H4 (cell line): ENCODE measurements at places on chromosomes 12 and 14.

- no peak for DNase-seq
These were observed 127.3 kb downstream of the SLC6A15 start for GRCh38 chr12:84785281-84785680.

DNA sequence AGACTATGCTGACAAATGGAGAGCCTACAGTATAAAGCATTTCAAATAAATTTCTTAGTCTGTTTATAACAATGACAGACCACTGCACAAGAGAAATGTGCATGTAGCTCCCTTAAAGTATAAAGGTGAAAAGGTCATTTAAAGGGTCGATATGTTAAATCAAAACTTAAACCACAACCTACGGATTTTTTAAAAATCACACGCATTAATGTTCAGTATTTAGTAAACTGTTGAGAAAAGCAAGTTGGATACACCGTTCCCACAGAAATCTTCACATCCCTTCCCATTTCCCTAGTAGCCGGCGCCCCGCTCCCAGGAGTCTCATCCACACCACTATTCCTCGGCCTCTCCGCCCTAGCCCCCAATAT lies 614 bp downstream of the FKBP3 start:
- DNase-seq: no peak

GRCh38 chr12:124954771-124955170 lies 34.2 kb downstream of the DHX37 start:
- no peak for DNase-seq

DNA sequence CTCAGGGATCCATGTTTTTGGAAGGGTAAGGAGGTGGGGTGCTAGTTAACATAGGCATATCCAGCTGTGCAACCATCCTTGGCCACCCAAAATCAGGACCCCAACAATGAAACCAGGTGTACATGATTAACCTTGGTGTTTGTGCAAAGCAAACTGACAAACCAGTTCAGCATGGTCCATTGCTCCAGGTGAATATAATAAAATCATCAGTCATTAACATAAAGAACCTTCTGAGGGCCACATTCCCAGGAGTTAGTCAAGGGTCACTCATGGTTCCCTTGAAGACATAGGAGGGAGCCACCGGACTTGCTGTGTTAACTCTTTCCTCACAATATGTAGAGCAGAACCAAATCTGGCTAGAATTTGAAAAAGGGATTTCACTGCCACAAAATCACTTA lies 17.8 kb downstream of the SLC38A2 start:
- DNase-seq: no peak

- no peak for DNase-seq
These were observed 413 bp upstream of the ALX1 start for GRCh38 chr12:85279449-85280164.

DNA sequence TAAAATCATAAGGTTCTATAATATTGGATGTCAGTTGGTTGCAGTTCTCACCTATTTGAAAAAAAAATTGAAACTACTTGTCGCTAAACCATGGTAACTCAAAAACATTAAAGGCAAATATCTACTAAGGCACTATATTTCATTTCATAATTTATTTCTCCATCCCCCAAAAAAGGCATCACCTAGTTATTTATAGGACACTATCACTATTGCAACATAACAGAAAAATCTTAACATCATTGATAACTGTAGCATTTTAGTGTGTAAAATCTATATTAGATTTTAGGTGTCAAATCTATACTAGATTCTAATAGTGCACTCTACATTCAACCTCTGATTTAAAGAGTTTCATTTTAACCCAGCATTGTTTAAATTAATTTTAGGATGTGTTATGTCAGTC lies 1.7 kb downstream of the SPTSSA start:
- no peak for DNase-seq

- DNase-seq: no peak
These were observed 2.3 kb downstream of the MON2 start for GRCh38 chr12:62468935-62469334.

DNA sequence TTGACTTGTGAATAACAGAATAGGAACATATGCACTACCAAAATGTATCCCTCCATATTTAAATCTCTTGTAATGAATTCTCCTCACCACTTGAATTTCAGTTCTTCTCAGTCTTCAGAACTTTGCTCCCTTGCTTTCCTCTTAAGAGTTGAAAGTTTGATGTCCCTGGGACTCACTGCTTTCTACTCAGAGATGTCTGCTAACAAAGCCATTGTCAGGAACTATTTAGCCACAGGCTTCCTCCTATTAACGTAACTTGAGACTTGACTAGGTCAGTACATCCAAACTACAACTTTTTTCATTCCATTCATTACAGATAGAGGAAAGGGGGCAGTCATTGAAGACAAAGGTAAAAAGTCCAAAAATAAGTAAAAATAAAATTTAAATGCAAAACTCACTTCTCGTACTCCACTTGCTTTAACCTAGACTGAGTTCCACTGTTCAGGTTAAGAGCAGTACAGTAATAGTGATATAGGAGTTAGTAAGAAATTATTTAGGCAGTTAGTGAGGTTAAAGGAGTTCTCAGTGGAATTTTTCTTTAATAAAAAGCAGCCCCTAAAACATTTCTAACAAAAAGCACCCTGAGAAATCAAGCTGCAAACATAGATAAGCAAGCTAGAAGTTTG lies 364.2 kb downstream of the SOX5 start:
- DNase-seq: no peak

- DNase-seq: no peak
These were observed 46.8 kb downstream of the DDX11 start for GRCh38 chr12:31120392-31121008.

DNA sequence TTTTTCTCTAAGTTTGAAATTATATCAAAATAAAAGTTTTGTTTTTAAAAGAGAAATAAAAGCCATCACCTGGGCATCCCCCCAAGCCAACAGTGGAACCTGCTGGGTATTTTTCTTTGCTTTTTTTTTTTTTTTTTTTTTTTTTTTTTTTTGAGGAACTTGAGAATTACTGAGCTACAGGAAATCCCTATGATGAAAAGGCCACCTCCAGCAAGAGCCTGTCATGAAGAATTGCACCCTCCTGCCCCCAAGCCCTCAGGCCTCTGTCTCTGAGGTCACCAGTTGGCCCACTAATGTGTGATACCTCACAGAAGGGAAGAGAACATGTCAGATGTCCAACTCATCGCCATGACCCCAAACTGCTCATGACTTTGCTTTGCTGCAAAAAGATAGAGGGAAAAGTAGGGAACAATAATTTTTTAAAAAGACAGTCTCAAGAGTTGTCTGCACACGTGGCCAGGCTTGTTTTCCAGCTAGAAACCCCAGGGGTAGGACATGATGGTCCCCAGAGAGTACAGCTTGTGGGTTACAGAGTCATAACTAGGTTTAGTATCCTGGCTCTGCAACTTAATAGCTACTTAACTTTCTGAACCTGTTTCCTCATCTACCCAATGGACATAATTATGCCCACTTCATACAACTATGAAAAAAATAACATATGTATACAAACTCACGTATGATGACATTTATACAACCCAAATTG lies 124.3 kb upstream of the EGLN3 start:
- DNase-seq: no peak

- DNase-seq: no peak
These were observed 17.4 kb downstream of the PRKAB1 start for GRCh38 chr12:119685375-119685774.

GRCh38 chr12:64010069-64010686 lies 165.7 kb downstream of the SRGAP1 start:
- DNase-seq: peak; percentile 38

DNA sequence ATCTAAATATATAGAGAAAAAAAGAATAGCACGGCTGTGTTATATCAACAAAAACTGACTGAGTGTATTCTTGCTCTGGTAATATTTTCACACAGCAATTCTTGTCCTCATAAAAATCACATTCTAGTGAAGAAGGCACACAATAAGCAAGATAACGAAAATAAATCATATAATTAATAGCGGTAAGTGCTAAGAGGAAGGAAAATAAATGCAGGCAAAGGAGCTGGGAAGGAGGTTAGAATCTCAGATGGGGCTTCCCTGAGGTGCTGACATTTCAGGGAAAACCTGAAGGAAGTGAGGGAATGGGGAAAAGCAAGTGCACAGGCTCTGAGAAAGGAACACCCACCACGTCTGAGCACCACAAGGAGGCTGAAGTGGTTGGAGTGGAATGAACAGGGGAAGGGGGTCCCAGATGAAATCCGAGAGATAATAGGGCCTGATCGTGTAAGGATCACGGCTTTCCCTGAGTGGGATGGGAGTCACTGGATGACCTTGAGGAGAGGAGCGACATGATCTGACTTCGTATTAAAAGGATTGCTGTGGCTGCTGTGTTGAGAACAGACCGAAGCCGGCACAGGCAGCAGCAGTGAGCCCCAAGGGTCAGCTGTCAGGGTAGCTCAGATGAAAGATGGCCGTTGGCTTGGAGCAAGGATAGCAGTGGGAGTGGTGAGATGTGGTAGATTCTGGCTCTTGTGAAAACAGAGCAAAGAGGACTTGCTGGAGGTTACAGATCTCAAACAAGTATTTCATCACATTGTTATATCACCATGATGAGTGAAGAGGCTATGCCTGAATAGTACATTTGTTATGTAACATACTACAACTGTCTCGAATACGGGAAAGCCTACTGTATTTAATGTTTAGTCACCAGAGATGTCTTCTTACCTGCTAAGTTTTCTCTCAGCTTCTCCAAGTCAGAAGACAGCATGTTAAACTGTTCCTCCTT lies 67.1 kb upstream of the VPS33A start:
- DNase-seq: no peak

DNA sequence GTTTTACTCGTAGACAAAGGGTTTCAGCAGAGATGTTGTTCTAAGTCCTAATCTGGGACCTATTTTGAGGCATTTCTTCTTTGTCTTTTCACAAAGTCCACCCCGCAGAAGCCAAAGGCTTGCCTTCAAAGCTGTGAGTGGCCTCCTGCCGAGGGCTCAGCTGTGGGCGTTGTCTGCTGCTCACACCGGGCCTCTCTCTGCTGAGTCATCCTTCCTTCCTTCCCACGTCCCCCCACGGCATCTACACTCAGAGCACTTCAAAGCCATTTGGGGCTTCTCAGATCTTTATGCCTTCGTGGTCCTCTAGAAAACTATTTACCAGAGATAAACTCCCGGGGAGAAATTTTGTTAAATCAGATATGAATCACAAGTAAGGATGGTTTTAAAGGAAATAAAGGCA lies 115.9 kb upstream of the TMPO start:
- DNase-seq: peak; percentile 72

DNA sequence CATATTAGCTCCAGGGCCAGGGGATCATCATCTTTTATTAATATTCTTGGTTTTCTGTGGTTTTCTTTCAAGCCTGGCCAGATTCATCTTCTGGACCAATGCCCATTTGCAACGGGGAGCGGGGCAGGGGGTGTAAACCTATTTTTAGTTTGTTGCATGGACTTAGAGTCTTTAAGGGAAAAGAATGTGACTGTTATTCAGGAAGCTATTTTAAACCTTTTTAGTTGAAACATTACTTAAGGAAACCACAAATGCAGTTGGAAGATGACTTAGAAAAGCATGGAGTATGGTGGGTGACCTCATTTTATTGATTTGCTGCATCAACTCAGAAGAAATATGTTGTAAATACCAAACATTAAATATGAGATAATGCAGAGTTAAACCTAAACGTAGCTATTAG lies 368.4 kb upstream of the E2F7 start:
- peak; percentile 6 for DNase-seq

- DNase-seq: no peak
These were observed 100.9 kb upstream of the PKP2 start for GRCh38 chr12:32997471-32997870.

DNA sequence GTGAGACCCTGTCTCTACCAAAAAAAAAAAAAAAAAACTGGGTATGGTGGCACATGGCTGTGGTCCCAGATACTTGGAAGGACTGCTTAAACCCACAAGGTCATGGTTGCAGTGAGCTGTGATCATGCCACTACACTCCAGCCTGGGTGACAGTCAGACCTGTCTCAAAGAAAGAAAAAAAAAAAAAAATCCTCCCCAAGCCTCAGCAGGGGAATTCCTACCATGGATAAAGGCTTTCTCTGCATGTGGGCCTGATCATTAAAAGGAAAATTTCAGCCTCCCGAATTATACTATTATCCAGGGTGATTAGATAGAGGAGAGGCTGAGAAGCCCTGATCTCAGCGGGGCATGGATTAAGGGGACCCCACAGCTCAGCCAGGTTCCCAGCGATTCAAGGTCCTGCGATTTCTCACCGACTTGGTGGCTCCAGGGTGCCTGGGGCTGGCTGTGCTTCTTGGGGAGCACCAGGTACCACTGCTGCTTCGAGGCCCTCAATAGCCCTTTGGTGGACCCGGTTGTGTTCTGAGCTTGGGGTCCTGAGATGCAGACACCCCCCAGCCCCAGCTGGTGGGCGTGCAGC lies 5.6 kb downstream of the SH2B3 start:
- no peak for DNase-seq

- peak; percentile 32 for DNase-seq
These were observed 1.6 kb downstream of the CTDSP2 start for GRCh38 chr12:57844709-57845477.

GRCh38 chr14:103820908-103821307 lies 26.5 kb downstream of the PPP1R13B start:
- DNase-seq: no peak

GRCh38 chr14:24258548-24259265 lies 4.3 kb downstream of the TGM1 start:
- DNase-seq: no peak

GRCh38 chr12:103807561-103808238 lies 33.3 kb downstream of the NT5DC3 start:
- DNase-seq: no peak
